SK-N-SH treated with all-trans-retinoic acid at 6 μM for 48 hours (cell line): ENCODE measurements at places on chromosomes 4 and X.

- no peak for ATAC-seq
Observed at GRCh38 chr4:86249074-86249473, 110.8 kb downstream of the MAPK10 start.

- no peak for ATAC-seq
Observed at GRCh38 chr4:153045111-153045982, 109.2 kb downstream of the FHDC1 start.

GRCh38 chr4:102761296-102761701 lies 531 bp upstream of the MANBA start:
- peak; percentile 35 for ATAC-seq

- peak; percentile 79 for ATAC-seq
Observed at GRCh38 chr4:169225058-169225751, 45.6 kb downstream of the SH3RF1 start.

- no peak for ATAC-seq
Observed at GRCh38 chr4:82898322-82899243, 2.0 kb upstream of the THAP9 start.

DNA sequence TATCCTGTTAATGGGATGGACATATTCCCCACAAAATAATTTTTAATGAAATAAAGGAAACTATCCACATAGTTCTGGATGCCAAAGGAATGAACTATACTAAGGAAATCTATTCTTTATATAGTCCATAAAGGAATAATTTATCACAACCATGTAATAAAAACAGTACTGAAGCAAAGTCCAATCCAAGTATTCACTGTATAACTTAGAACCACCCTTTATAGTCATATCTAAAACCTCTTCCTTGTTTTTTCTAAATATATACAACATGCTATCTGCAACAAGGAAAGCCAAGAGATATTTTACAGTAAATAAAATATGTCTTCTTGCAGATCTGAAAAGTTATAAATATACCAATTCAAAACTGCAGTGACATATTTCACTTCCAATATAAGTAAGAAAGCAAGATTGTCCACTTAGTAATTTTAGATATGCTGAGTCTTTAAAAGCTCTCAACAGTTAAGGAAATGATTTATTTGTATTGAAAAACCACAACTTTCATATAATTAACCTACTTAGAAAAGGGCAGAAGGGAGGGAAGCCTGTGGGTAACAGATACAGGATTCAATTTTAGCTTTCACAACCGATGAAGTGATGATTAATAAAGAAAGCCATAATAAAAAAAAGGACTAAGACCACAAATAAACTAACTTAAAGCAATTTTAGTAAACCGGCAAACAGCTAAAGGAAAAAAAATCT lies 8.0 kb downstream of the NR3C2 start:
- no peak for ATAC-seq

GRCh38 chr4:132101526-132101925 lies 1047.6 kb upstream of the PCDH10 start:
- ATAC-seq, result peak; percentile 41; the same call in 1 of the 3 replicates

GRCh38 chrX:16577483-16578029 lies 72.4 kb upstream of the S100G start:
- no peak for ATAC-seq

GRCh38 chr4:110364911-110365520 lies 110.9 kb upstream of the ENPEP start:
- ATAC-seq, result no peak

- peak; percentile 98 for ATAC-seq
Observed at GRCh38 chr4:122783301-122784215, 43.1 kb upstream of the FGF2 start.

DNA sequence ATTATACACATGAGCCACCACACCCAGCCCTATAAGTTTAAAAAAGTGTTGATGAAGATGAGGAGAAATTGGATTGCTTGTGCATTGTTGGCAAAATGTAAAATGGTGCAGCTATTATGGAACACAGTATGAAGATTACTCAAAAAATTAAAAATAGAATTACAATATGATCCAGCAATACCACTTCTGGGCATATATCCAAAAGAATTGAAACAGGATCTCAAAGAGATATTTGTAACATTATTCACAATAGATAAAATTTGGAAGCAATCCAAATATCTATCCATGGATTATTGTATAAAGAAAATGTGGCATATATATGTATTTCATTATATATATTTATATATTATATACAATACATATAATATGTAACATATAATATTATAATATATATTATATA lies 515.6 kb upstream of the GNPDA2 start:
- no peak for ATAC-seq

DNA sequence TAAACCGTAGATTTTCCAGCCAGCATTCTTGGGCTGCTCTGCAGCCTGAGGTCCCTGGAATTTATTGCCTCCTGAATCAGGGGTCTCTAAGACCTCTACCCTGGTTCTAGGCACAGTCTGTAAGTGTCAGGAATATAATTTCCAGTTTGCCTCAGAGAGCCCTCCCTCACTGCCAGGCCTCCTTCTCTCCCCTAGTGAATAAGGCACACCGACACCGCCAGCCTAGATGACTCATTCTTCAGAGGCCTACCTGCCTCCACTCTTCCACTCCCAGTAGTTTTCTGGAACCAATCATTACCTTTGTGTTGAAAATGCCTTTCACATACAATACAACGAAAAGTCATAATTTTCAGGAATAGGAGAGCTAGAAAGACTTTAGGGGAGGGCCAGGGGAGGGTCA lies 50.3 kb upstream of the ARHGEF9 start:
- ATAC-seq, result no peak

GRCh38 chr4:144366425-144366824 lies 225.9 kb upstream of the GYPA start:
- no peak for ATAC-seq

DNA sequence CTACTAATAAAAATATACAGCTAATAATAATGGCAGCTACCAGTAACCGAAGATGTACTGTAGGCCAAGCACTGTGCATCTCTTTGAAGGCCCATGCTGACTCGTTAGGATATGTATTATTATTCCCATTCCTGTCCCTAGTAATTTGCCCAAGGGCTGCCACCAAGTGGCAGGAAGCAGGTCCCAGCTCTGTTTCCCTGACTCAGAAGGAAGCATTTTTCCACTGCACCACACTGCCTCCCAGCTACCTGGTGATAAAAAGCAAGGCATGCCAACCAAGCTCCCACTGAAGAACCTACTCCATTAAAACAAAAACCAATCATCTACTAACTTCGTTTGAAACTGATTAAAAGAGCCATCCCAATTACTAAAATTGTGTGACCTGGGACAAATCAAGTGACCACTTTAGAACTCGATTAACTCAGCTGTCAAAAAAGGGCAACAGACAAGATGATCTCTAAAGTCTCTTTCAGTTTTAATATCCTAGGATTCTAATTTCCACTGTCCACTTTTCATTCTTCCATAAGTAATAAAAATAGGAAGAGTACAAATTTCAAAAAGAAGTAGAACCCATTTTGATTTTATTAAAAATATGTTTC lies 24.3 kb upstream of the PGM2 start:
- peak; percentile 99 for ATAC-seq

DNA sequence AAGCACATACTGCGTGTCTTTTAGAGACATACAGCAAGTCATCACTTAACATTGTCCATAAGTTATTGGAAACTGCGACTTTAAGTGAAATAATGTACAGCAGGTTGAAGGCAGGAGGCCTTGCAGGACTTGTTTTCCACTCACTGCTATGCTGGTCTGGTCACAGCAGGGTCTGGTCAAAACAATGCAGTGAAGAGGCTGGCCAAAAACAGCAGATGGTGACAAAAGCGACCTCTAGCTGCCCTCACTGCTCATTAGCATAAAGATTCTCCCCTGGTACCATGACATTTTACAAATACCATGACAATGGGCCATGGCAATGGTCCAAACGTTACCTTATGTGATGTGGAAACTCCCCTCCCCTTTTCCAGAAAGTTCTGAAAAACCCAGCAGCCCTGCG lies 1283.6 kb downstream of the FSTL5 start:
- no peak for ATAC-seq

GRCh38 chrX:8141896-8142295 lies 29.2 kb downstream of the VCX2 start:
- no peak for ATAC-seq

GRCh38 chr4:169346840-169347239 lies 76.1 kb upstream of the SH3RF1 start:
- ATAC-seq, result no peak

GRCh38 chrX:132022198-132022966 lies 720 bp upstream of the STK26 start:
- ATAC-seq, result peak; percentile 53

DNA sequence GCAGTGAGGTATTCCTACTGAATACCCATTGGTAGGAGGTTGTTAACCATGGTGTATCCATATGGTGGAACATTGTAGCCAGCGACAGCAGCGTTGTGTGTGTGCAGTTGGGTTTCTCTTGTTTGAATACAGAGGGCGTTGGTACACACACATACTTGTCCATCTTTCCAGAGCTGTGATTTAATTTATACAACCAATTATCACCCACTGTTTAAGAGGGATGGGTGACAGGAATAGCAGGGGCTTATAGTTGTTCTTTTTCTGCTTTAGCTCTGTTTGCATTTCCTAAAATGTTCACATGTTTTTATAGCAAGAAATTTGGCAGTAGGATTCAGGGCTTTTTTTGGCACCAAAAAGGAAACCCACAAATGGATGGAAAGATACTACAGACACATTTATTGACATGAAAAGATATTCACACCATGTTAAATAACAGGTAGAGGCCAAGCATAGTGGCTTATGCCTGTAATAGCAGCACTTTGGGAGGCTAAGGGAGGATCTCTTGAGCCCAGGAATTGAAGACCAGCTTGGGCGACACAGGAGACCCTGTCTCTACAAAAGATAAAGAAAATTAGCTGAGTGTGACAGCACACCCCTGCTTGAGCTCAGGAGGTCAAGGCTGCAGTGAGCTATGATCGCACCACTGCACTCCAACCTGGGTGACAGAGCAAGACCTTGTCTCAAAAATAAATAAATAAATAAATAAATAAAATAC lies 60.6 kb downstream of the TNIP2 start:
- ATAC-seq, result no peak

DNA sequence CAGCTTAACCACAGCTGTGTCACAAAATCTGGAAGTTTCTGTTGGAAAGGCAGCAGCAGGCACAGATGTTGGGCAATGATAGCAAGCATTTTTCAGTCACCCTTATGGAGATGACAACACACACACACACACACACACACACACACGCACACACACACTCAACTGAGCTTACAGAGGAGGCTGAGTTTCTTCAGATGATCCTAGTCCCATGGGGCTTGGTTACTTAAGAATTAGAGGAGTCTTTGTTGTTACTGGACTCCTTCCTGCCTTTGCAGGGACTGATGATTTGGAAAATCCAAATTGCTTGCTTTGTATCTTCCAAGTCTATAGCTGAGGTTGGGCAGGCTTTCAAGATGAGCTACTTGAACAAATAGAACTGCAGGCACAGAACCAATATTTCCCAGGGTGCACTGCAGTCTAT lies 740.1 kb upstream of the PITX2 start:
- ATAC-seq, result no peak

- peak; percentile 70 for ATAC-seq
Observed at GRCh38 chr4:174069848-174070330, 213.6 kb downstream of the FBXO8 start.

DNA sequence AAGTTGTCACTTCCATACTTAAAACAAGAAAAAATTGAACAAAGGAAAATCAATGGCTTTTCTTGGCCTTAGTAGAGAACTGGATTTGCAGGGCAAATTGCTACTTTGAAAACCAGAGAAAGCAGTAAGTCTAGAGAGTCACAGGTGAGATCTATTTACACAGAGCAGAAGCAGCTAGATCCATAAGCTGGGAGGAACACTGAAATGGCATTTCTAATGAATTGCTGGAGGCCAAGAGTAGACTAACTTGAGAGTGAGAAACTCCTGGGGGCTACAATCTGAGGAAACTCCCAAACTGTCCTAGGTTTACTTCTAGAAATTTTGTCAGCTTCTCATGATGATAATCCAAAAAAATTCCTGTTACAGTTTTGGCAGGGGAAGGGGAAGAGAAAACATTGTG lies 133.3 kb downstream of the SPCS3 start:
- ATAC-seq, result no peak

DNA sequence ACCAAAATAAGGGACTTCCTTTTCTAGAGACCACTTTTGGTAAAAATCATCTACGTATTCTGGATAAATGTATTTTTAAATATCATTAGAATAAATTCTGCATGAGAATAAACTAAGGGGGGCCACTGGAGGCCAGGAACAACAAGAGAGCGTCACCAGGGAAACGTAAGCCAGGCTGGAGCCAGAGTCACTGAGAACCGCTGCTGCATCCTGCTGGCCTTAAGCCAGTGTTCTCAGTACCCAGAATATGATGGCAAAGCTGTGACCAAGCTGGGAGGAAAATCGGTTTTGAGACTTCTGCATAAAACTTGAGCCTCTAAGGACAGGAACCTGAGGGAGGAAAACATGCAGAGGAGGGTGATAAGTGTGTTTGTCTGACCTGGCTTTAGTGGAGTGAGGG lies 63.0 kb upstream of the FAM9A start:
- no peak for ATAC-seq

- no peak for ATAC-seq
Observed at GRCh38 chr4:14787894-14788293, 214.4 kb upstream of the CPEB2 start.

DNA sequence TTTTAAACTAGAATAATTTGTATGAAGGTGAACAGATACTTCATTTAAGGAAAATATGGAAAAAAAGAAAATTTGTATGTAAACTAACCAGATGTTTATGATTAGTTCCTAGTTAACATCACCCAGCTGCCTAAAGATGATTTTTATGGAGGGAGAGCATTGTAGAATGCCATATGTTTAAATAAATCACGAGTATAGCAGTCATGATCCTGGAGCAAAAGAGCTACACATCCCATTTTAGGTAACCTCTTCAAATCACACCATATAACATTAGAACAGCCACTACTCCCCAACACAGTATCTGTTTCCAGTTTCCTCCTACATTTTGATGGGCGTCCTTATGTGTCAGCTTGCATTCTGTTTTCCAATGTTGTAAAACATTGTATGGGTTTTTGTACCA lies 571.9 kb upstream of the FAM241A start:
- ATAC-seq, result no peak

DNA sequence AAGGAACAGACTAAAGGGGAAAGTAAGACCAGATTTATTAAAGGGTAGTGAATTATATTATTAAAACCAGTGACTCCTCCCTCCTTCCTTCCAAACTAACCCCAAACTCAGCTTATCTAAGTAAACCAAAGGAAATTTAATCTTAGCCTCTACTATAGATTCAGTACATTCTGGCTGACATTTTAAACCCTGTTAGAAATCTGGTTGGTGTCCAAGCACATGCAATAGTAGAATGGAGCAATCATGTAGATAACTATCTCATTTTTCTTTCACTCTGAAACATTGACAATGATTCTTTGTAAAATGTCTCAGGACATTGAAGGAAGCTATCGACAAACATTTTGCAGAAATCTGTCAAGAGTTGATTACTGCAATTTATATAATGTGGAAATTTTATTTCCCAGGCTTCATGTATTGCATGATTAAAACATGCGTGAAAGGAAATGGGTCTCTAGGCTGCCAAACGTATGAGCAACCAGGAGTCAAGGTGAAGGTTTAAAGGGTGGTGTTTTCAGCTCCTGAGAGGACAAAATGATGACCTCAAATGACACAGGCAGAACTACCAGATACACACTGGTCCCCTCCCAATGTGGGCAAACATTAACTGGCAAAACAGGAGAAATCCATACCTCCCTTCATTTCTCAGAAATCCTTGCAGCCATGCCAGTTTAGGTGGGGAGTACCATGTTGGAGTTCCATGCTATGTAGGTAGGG lies 58.2 kb upstream of the RBM47 start:
- ATAC-seq, result no peak
